NCI-H1105 (cell line): ENCODE measurements at places on chromosomes 1 and 21.

DNA sequence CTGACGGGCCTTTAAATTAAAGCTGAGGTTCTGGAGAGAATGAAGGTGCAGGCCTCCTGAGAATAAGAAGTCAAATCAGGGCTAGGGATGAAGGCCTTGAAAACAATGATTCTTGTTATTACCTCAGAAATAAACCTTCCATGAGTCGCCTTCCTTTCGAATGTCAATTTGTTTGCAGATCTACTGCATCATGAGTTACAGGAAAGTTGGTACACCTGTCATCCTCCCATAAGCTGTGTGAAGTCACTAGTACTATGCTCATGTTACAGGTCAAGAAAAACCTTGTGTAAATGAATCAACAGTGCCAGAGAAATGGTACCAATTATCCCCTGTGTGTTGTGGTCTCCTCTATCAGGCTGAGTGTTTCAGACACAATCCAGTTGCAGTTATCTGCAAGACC is 281.2 kb upstream of the PLXNA2 start:
- DNase-seq = no peak

DNA sequence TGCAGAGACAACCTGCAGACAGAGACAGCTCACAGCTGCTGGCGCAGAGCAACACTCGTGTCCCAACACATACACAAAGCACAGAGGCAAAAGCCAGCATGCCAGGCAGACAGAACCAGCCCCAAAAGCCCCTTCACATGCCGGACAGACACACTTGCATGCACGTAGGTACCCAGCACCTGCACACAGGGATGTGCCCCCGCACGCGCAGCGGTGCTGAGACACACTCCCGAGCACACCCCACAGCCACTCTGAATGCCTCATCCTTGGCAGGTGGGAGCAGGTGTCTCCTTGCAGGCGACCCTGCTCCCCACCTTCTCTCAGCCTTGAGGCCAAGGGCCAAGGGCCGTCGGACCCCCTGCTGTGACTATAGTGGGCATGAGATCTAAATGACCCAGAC is 41.2 kb upstream of the ZC3H12A start:
- DNase-seq = no peak

DNA sequence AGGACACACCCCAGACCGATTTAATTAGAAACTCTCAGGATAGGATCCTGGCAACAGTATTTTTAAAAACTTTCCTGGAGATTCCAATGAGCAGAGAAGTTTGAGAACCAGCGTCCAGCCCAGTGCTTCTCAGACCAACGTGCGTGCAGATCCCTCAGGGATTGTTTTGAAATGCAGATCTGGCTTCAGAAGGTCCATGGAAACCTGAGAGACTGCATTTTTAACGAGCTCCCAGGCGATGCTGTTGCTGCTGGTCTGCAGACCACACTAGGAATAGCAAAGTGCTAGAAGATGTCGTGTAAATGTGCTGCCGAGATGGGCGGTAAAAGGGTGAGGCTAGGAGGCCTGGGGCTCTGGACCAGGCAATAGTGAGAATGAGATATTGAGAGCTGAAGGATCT is 18.4 kb upstream of the CASQ1 start:
- DNase-seq = no peak

DNA sequence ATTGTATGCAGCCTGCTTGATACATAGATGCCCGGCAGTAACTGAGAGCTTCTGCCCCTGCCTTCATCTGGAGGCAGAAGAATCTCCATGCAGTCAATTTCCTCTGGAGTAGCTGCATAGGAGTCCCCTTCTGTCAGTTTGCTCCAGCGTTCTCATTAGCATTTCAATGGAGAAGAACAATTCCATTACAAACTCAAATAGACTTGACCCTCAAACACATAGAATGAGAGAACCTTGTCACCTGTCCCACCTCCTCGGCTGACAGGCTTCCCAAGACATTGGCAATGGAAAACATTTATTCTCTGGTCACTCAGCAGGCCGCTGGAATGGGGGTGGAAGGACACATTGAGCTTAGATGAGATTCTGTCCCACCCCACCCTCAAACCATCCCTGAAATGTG is 45.6 kb upstream of the TMEM51 start:
- no peak for DNase-seq

DNA sequence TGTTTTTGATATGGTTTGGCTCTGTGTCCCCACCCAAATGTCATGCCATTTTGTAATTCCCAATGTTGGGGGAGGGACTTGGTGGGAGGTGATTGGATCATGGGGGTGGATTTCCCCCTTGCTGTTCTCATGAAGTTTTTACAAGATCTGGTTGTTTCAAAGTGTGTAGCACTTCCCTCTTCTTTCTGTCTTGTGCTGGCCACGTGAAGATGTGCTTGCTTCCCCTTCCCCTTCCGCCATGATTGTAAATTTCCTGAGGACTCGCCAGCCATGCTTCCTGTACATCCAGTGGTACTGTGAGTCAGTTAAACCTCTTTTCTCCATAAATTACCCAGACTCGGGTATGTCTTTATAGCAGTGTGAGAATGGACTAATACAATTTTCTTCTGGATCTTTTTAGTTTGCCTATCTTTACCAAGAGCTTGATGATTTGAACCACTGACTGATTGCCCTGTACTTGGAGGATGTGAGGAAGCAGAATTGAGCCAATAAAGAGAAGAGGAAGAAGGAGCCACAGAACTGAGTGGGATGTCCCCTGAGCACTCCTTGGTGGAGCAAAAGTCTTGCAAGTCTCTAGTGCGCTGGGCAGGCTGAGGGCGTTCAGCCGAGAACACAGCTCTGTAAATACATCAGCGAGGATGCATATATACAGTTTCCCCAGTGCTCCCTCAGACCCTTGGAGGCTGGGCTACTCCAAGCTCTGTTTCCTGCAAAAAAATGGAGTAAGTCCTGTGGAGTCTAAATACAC is 102.6 kb downstream of the CYYR1 start:
- no peak for DNase-seq

- no peak for DNase-seq
Measured at GRCh38 chr1:43821471-43821870, 112.1 kb upstream of the ARTN start.

DNA sequence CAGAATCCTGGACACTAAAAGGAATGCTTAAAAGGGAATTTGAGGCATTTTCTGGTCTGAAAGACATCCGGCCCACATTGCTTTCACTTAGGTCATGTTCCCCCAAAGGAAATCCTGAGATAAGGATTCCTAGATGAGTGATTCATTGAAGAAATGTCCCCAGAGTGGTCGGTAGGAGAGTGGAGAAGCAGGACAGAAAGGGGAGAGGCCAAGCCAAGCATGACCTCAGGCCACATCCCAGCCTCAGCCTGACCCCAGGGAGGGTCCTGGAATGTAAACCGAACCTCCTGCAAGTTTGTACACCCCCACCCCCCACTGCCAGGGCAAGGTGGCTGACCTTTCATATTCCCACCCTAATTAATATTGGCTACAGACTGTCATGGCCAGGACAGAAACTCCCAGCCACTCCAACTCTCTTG is 16.6 kb downstream of the HIVEP3 start:
- no peak for DNase-seq

DNA sequence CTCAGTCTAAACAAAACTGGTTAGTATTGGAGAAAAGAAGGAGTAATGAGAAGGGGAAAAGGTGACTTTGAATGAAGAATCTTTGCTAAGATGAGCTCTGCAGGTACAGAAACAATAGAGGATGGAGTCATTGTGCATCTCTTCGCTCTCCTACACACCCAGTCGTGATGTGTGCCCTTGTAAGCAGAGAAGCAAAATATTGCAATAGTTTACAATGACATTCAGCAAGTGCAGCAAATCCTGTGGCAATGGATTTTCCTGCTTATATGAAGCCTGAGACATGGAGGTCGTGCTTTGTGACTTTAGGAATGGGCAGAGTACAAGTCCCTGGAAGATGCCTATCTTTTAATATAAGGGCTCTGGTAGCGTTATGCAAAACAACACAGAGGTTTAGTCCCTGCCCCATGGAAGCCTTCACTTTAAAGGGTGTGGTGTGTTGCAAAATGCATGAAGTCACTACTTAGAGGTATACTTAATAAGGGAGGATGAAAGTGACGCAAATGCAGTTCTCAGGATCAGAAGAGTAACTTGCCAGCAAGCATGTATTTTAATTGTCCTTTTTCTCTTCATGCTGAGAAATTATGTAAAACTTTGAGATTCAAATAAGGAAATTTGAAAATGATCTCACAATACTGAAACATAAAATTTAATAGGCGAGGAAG is 88.0 kb upstream of the IVNS1ABP start:
- DNase-seq = no peak

GRCh38 chr1:181324797-181325616 is 158.3 kb upstream of the CACNA1E start:
- DNase-seq = no peak

DNA sequence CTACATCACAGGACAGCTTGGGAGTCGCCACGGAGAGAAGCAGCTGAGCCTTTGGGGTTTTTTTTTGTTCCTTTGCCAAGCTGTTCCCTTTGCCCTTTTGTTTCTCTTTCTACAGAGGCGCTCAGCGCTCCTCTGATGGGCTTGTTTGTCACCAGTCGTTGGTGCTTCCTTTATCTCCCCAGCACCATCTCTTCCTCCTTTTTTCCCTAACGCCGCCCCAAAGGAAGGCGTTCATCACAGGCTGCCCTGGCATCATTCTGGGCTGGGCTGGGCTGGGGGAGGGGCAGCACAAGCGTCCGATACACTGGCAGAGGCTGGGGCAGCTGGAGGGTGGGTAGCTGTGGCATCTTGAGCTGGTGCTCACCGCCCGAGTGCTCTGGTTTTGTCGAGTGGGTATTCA is 10.5 kb downstream of the IGSF21 start:
- DNase-seq = peak; percentile 91

DNA sequence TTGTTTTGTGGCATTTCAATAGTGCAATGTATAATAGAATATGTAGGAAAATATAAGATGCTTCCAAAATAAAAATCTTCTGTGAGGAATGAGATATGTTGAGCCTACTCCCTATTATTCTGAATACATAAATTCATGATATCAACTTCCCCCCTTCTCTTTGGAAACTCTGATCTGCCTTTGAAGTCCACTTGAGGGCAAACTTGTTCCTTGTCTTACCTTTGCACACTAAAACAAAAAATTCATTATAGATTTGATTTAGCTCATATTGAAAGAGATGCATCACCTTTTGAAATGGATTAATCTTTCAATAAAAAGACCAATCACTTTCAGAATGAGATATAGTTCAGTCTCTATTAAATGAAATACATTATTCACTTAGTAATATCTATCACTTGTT is 580.7 kb upstream of the ADGRL4 start:
- no peak for DNase-seq

DNA sequence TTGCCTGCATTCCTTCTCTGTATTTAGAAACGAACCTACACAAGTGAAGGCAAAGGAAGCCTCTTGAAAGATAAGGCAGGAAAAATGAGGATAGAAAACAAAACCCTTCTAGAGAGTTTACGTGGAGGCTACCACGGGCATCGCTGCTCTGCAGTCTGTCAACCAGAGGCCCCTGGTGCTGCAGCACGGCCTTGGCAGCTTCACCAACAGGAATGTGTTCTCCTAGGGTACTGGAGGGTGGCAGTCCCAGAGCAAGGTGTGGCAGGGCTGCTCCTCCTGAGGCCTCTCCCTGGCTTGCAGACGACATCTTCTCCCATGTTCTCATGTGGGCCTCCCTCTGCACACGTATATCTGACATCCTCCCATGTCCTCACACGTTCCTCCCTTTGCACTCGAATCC is 57.6 kb upstream of the SAMD11 start:
- no peak for DNase-seq

DNA sequence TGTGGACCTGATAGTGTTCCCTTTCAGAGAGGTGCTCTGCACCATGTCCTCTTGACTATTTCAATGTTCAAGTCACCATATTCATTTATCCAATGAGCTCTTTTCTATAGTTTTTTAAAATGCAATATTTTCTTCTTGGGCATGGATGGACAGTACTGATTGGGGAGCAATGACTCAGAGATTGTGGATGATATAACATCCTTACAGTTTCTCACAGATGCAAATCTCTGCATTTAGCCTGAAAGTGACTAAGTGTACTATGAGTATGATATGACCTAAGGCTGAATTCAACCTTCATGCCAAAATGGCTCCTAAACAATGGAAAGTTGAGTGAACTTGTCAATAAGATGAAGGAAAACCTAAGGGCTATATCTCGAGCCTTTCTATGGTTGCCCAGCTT is 36.5 kb downstream of the C4BPA start:
- no peak for DNase-seq

DNA sequence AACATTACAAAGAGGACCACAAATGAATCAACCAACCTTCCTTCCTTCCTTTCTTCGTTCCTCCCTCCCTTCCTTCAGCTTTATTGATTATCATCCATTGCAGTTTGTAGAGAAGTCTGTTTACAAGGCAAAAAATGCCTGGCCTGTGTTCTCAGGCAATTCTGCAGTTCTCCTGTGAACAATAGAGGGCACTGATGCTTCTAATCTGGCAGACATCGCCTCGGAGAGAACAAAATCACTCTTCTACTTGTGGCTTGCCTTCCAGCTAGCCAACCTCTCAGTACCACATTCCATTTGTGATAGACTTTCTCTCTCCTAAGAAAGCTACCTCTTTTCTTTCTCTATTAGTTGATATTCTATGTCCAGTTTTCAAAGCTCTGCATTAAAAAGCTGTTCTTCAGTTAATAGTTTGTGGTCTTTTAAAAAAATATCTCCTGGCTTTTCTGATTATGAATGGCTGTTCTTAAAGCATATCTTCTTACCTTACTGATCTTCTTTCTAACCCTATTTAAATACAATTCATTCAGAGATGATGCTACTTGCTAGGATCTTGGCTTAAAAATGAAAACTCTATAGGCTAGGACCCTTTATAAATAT is 26.9 kb upstream of the ESRRG start:
- DNase-seq = peak; percentile 61

DNA sequence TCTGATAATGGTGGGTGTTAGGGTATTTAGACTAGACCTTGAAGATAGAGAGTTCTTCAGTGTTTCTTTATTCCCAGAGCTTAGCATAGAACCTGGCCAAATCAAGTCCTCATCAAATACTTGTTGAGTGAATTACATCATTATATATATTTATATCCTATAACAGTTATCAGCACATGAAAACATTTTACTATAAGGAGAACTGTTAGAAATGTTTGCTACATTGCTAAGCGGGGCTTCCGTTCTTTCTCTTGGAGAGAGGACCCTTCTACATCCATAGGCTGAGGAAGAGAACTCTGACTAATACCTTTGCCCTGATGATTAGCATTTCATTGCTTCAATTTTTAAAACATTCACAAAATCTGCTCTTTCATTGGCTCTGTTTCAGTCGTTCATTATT is 66.5 kb upstream of the NBL1 start:
- no peak for DNase-seq

GRCh38 chr1:225882694-225883615 is 775 bp upstream of the TMEM63A start:
- DNase-seq = no peak

DNA sequence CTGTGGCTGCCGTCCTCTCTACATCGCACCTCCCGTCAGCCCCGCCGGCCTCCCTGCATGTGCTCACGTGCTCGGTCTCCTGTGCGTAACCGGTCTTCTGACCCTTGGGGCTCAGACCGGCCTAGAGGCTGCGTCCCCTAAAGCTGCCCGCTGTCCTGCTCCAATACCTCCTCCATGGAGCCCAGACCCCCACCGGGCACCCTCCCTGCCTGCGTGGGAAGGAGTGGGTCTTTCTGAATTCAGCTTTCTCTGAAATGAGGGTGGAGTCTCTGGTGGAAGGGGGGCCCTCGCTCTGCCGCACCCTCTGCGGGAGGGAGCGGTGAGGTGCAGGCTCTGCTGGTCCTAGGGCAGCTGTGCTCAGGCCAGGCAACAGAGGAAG is 18.7 kb upstream of the POFUT2 start:
- no peak for DNase-seq
